Stimulated activated naive CD8-positive, alpha-beta T cell treated with anti-CD3 and anti-CD28 coated beads, Interleukin-15, amount 100 ng/mL, for 72 hours (primary cell): ENCODE measurements at places on chromosomes 11 and 22.
A peak's percentile ranks its signal among the peaks of the same experiment; 100 is the strongest.

DNA sequence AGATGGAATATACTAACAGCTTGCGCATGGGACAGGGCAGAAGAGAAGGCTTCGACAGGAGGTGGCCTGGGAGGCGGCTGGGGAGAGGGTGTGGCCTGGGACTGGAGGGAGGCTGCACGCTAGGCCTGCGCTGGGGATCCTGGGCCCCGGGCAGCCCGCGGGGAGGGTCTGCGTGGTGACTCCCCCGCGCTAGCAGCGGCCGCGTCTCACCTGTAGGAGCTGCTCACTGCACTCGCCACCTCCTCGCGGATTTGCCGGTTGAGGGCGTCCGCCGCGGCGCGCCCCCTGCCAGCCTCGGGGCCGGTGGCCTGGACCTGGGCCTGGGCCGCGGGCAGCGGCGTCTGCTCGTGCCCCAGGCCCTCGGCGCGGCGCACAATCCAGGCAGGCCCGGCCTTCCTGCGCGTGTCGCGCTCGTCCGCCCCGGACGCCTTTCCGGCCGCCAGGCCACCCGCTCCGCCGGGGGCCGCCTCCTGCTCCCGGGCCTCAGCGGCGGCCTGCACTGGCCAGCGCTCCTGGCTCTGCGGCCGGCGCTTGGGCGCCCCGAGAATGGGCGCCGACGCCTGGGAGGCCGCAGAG is 1.5 kb downstream of the MAP6 start:
- no peak for DNase-seq

DNA sequence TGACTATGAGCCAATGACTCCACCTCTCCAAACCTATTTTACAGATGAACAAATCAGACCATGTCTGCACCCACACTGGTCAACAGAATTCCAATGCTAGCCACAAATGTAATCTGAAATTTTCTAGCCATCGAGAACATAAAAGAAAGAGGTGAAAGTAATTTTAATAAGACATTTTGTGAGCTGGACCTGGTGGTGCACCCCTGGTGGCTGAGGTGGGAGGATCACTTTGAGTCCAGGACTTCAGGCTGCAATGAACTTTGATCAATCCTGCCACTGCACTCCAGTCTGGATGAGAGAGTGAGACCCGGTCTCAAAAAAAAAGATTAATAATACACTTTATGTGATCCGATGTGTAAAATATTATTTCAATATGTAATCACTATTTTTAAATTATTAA is 9.4 kb upstream of the RNF185 start:
- DNase-seq = no peak

GRCh38 chr11:71504531-71504930 is 22.5 kb upstream of the KRTAP5-7 start:
- DNase-seq = no peak

DNA sequence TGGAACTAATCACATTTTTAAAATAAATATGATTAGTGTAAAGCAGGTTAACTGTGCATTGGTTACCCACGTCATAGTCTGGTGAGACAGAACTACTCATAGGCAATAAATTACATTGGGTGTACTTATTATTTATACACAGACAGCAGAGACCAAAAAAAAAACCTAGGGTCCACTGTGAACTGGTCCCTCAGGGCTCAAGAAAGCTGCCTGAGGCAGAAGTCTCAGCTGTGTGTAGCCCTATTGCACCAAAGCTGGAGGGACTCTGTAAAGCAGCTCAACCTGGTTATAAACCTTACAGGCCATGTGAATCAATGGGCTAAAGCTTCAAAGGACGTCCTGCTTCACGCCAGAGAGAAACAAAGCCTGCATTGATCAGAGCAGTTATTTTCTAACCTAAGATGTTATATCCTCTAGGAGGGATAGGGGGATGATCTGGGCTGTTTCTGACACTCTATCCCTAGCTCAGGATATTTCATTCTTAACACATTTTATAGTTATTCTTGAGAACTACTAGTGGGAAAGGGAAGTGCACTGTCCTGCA is 432.2 kb upstream of the ANO3 start:
- DNase-seq = no peak

DNA sequence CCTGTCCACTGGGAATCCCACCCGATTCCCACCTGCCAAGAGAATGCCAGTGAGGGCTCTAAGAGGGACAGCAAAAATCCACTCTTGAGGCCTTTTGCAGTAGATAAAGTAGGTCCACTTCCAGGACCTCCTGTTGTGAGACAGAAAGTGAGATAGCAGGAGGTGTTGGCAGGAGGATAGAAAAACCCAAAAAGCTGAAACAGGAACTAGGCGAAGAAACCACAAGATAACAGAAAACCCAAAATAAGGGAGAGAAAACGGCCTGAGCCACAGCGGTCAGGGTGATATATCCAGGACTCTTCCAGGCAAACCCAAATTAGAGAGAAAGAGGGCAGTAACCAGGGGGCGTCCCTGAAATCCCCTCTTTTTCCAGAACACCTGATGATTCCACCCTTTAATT is 79.7 kb upstream of the LINC01488 start:
- no peak for DNase-seq

DNA sequence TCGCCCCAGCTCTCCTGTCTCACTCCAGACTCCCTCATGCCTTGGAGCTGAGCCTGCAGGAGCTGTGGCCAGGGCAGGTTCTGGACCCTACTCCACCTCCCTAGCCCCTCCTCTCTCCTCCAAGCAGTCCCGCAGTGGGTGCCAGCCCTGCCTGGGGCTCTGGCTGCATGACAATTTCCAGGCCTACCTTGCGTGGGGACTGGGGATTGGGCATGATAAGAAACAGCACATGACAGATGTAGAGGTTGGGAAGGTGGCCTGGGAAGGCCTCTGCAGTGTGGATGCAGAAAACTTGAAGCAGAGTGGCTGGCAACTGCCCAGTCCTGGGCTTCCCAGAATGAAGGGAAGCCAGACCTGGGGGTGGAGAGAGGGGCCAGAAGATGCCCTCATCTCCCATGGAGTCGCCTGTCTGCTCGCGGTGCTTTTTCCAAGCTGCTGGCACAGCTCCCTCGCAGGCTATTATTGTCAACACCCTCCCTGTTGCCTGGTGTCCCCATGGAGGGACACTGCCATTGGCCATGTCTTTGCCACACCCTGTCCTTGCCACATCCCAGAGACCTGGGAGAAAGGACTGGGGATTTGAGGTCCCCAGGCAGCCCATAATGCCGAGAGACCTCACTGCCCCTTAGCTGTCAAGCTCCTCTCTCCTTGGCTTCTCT is 48.9 kb upstream of the CDON start:
- DNase-seq = no peak

GRCh38 chr22:23818541-23818940 is 20.3 kb downstream of the DERL3 start:
- DNase-seq = no peak

GRCh38 chr11:32213223-32213622 is 122.3 kb downstream of the RCN1 start:
- no peak for DNase-seq

- no peak for DNase-seq
Observed at GRCh38 chr11:80773919-80774318, 1333.1 kb upstream of the TENM4 start.

GRCh38 chr11:117214404-117215110 is 15.4 kb downstream of the TAGLN start:
- DNase-seq = no peak

GRCh38 chr22:36317658-36318271 is 64.8 kb downstream of the APOL1 start:
- no peak for DNase-seq

DNA sequence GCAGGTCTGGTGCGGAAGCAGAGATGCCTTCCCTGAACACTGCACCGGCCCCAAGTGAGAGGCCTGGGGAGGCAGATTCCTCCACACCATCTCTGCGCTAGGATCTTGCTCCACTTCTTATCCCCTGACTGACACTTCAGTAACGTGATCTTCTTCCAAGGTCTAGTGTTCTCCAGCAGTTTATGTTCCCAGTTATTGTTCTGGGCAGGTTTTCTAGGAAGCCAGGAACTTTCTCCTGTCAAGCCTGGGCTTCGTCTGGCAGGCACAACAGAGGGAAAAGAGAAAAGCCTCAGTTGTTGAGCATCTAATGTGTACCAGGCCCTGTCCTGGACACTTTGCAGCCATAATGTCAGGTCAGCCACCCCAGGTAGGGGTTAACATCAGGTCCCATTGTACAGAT is 10.5 kb downstream of the CD82 start:
- no peak for DNase-seq

GRCh38 chr22:50727678-50728522 is 10.1 kb upstream of the ACR start:
- DNase-seq = no peak

DNA sequence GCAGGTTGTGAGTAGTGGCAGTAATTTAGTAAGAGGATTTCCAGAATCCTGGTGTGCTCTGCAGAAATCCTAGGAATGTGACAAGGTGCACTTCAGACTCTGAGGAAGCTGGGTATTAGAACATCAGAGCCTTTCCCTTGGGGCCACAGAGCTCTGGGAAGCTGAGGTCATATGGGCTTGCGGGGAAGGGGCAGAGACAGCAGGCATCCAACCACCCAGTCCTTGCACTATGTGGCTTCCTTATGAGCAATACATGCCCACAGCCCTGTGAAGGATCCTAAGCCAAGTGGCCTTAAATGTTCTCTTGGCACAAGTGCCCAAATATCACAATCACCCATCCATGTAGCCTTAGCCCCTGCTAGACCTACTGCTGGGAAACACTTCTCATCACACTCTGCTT is 46.2 kb downstream of the P4HA3 start:
- DNase-seq = no peak

DNA sequence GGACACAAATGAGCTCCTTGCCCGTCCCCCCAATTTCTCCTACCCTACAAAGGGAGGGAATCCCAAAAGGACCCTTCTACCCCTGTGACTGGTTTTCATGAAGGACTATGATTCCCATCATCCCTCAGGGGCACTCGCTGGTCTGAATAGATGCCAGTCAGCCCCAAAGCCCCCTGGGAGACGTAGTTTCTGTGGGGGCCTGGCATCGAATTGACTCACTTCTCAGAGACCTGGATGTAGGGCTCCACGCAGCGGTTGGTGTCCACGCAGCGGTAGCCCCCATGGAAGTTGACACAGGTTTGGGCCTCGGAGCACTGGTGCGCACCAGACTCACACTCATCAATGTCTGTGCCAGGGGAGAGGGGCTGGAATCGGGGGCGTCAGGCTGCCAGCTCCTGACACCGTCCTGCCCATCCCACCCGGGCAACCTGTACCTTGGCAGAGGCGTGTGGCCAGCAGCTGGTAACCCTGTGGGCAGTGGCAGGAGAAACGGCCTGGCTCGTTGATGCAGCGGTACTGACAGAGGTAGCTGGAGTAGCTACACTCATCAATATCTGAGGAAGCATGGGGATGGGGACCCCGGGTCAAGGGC is 4.4 kb downstream of the EFEMP2 start:
- DNase-seq = no peak

DNA sequence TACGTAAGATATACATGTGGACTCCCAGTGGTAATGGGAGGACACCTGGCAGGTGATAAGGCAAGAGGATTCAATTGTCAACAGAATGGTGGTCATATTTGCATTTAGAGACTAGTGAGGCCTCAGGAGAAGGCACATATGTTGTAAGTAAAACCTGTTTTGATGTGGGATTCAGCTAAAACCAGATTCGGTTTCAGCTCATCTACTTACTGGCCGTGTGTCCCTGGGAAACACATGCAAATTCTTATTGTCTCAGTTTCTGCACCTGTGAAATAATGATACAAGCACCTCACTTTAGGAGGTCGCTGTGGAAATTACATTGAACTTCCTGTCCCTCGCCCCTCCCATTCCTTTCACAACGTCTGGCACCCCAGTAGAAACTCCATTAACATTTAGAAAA is 78.9 kb upstream of the FIBIN start:
- no peak for DNase-seq

DNA sequence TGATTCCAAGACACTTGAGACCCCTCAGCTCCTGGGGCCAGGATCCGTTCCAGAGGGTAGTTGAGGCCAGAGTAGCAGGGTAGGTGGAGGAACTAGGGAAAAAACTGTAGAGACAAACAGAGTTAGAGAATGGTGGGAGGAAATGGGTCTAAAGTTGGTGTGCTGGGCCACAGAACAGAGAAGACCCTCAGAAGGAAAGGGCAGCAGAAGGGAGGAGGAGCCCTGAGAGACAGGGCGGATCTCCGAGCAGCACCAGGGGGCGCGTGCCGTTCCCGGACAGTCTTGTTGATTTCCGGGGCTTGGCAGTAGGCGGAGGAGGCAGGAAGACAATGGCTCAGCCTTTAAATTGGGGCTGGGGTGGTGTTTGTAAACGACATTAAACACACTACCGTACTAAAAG is 2.4 kb upstream of the CECR2 start:
- DNase-seq = peak; percentile 46

DNA sequence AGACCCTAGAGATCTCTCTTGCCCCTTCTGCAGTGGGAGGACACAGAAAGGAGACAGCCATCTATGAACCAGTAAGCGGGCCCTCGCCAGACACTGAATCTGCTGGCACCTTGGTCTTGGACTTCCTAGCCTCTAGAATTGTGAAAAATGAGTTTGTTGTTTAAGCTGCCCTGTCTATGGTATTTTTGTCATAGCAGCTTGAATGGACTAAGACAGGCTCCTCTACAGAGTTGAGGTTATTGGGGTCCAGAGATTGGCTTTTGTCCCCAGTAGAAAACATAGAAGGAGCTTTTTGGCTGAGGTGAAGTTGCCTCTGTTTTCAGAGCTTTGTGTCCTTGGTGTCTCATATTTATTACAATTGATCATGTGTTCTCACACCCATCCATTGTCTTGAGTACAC is 77.2 kb downstream of the STIM1 start:
- DNase-seq = no peak

DNA sequence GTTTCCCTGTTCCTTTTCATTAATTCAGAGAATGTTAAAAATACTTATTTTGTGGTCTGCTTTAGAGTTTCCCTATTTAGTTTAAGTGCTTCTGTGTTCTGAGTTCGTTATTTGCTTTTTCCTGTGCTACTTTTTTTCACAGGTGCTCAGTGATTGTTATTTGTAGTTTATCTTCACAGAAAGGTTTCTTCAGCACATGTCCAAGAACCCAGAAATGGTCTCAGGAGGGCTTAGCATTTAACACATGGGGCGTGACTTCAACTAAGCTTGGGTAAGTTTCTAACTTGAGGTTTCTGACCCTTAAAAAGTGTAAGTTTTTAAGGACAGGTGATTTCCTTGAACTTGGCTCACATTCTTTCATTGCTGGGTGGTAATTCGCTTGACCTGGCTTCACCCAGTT is 157.3 kb downstream of the AASDHPPT start:
- no peak for DNase-seq

- no peak for DNase-seq
Observed at GRCh38 chr11:89477175-89477574, 14.0 kb downstream of the NOX4 start.

GRCh38 chr22:36790648-36791047 is 14.7 kb upstream of the IFT27 start:
- peak; percentile 52 for DNase-seq
